ENCODE measurements at places on chromosomes 6 and 20.

DNA sequence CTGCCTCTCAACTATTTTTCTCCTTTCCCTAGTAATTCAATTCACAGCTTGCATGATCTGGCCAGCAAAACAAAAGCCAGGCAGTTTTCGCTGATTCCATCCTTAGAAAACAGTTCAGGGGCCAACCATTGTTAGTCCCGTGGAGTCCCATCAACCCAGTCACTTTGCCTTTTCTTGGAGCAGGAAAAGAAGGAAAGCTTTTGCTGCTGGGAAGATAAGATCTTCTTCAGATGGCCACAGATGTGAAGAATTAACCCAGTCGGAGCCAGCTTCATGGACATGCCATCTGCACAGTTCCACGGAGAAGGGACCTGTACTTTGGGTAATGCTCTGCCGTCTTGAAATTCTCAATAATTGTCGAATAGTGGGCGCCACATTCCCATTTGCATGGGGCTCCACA lies 76.9 kb upstream of the TSHZ2 start:
- DNase-seq = no peak

- no peak for DNase-seq
These were observed 24.6 kb downstream of the CEBPB start for GRCh38 chr20:50215101-50215690.

GRCh38 chr6:144268794-144269349 lies 16.3 kb upstream of the UTRN start:
- DNase-seq = no peak

DNA sequence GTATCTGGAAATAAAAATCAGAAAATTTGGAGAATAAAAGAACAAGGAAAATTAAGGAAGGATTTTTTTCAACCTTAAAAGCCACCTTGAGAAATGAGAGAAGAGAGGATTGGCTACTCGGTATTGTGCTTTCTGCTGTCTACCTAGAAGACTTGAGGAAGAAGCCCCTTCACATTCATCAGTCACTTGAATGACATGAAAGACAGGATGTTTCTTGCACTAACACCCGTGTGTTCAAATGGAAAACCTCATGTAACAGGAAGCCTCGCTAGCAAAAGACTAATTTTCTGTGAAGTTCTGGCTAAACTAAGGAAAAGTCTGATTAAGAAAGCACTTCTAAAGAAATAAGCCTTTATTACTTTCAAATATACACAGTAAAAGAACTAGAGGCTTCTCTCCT lies 69.9 kb downstream of the OLIG3 start:
- no peak for DNase-seq

DNA sequence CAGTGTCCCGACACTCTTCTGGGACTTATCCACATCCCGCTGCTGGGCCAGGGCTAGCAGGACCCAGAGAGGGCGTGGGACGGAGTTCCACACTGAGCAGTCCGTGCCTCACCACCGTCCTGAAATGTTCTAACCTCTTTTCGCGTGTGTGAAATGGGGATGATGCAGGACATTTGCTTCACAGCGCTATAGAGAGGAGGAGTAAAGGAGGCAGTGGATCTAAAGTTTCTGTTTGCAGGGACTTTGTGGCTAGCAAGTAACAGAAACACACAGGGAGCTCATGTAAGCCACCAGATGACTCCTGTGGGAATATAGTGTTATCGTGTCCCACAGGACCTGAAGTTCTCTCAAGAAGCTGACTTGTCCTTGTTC lies 634 bp downstream of the ITPA start:
- no peak for DNase-seq

DNA sequence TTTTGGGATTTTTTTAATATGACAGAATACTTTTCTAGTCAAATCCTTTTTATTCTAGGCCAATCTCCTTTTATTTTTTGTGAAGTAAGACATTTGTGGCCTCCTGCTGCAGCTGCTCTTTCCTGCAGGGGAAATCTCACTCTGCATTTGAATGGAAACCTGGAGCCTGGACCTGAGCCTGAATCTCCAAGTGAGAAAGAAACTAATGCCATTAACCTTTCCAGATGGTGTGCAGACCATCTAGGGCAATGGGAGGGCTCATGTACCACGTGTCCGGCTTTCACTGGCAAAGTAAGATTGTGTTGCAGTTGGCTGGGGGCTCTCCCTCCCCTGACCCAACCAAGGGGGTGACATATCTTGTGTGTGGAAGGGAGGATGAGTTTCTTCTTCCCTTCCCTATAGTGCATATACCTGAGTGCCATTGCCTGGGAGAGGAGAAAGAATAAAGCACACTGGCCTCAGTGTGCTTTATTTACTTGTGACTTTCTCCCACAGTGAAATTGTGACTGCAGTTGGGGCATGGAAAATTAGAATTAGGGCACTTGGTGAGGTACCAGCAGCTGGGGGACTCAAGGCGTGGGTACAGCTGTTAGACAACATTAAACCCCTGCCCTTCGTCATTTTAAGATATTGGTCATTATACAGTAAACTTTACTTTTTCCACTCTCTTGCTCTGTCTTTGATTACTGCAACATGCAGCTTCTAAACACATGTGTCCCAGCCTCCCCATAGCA lies 159.8 kb upstream of the RIN2 start:
- DNase-seq = peak; percentile 15

DNA sequence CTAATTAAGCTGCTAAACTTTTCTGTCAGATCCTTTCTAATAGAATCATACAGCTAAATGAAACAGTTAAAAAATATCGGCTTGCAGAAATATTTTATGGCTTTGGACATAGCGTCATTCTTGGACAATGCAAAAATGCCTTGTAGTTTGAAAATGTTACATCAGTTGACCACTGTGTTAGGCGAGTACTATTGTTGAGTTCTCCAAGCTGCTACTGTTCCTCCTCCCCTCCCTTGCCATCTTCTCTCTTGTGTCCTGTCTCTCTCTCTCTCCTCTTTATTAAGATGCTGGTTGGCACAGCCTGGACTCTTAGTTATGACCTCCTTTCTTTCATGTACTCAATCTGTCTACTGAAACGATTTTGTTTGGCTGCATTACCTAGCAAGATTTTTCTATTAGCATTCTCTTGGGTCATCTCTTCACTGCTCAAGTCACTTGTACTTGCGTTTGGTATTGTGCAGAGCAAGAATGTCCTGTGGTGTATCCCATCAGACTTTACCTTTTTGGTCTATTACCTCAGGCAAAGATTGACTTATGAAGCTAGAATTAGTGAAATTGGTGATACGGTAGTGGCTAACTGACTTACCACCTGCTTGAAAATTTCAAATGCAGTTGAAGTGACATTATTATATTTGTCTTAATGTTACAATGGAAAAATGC lies 127.9 kb downstream of the FARS2 start:
- DNase-seq = no peak

DNA sequence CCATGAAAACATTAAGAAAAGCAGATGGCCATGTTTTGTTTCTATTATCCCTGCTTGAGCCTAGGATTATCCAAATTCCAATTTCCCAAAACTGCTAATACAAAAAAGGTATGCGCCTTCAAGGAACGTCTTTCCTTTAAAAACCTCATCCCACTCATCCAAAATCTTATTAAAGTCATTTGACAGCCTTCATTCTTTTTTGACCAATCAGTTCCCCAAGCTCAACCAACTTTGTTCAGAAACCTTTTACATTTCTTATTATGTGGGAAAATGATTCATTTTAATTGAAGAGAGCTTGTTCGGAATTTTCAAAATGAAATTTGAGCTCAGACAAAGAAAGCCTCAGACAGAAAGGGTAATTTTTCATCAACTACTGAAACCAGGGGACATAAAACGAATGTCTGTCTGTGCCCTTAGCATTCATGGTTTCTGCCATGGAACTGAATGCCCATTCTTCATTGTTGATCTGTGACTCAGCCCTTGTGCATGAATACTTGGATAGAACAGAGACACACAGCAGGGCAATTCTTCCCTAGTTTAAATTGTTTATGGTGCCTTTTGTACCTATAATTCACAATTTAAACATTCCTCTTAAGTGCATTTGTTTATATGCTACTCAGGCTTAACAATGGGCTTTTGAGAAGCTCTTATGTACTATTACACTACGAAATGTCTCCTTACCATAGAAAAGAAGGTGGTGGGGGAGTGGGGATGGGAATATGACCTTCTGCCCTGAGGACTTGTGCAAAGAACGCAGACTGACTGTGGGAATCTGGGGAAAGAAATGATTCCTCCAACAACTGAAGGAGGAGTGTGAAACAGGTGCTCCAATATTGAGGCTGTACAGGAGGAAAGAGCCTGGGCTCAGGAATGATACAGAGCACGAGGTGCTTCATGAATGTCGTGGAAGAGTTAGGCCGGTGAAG lies 49.8 kb upstream of the ERVFRD-1 start:
- DNase-seq = no peak

DNA sequence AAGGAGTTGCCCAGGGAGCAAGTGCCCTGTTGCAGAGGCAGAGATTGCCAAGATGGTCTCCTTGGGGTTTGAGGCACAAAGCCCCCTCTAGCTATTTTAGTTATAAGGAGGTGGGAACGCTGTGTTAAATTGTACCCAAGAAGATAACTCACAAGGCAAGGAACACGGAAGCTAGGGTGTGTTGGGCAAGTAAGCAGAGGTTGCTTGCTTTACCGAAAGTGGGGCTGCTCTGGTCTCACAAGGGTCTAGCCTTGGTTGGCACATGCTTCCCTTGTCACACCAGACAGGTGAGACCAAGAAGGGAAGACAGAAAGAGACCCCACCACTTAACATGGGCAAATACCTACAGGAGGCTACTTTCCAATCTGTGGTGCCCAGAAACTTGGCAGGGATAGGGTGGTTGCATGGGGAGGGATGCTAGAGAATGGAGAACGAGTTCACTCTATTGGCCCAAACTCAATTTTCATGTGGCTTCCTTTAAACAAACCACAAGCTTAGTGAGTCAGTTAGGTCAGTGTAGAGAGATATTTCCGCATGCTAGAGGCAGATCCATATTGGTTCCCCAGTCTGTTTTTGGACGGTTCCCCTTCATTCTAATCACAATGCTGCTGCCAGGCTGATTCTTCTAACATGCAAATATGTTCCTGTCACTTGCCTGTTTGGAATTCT lies 42.4 kb downstream of the PLAGL1 start:
- no peak for DNase-seq

GRCh38 chr6:145727817-145728388 lies 7.4 kb downstream of the EPM2A start:
- no peak for DNase-seq

DNA sequence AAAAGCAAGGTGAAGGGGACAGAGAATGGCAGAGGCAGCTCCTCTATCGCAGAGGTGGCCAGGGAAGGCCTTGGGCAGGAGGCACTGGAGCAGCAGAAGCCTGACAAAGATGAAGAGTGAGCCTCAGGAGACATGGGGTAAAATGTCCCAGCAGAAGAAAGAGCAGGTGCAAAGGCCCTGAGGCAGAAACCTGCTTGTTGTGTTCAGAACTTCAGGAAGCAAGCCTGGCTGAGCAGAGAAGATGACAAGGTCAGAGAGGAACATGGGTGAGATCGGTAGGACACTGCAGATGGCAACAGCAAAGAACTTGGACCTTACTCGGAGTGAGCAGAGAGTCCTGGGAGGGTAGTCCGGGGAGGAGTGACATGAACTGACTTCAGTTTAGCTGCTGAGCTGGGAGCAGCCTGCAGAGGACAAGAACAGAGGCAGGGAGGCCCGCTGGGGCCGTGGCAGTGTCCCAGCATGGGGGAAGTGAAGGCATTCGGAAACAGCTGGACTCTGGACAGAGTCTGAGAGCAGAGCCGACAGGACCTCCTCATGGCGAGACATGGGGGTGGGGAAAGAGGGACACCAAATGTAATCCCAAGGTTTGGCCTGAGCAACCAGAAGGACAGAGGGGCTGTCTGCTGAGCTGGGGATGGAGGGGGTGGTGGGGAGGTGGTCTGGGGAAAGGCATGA lies 106.3 kb downstream of the PREX1 start:
- DNase-seq = no peak

DNA sequence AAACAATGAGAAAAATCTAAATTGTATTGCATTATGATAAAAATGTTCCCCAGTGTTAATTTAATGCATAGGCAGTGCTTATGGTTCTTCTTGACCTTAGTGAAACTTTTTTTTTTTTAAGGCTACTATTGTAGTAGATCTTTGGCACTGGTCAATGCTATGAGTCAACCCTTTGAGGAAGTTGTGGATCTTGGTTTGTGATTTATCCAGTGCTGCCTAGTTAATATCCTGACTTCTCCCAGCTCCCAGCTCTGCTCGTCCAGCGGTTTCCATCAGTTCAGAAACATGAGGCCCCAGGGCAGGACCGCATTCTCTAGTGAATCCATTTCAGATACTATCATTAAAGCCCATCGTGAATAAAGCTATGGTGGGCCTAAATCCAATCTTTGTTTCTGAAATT lies 364.5 kb upstream of the JARID2 start:
- DNase-seq = no peak

GRCh38 chr6:149046822-149047246 lies 270.7 kb upstream of the TAB2 start:
- DNase-seq = no peak

DNA sequence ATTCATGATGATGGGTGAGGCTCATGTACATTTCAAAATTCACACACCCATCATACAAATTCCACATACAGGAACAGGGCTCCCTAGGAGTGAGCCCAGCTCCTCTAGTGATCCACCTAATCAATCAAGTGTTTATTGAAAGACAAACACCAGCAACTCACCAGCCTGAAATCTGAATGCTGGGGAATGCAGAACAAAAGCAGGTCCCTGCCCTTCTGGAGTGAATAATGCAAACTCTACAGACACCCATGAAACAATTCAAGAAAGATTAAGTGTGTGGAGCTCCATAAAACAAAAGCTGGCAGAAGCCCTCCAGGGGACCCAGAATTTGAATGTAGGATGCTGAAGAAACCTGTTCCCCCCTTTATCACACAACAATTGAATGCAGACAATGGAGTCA lies 396.7 kb upstream of the JARID2 start:
- DNase-seq = no peak

GRCh38 chr6:5099537-5099936 lies 14.4 kb downstream of the PPP1R3G start:
- no peak for DNase-seq

GRCh38 chr6:154993026-154993425 lies 2.1 kb upstream of the TIAM2 start:
- DNase-seq = no peak

GRCh38 chr6:33962246-33963027 lies 158.6 kb upstream of the MLN start:
- no peak for DNase-seq

DNA sequence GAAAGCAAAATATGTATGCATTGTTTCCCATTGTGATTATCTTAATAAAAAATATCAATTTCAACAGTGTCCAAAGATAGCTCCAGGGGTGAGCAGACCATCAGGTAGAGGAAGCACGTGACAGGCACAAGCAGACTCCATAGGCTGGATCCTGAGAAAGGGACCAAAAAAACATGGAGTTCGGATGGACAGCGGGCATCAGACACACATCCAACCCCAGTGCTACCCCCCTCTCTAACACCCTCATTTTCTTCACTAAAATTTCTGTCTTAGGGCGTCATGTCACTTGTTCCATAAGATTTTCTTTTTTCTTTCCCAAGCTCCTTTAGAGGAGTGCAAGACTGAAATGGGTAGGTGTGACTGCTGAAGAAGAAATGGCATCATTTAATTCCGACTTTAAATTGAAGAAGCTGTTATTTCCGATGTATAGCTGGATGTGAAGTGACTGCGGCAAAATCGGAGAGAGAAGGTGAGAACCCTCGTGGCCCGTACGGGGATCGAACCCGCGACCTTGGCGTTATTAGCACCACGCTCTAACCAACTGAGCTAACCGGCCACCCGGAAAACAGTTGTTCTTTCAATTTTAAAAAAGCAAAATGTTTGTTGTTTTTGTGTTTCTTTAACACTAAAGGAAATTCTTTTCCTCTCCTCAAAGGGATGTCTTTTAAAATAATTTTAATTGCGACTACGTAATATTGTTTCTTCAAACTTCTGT lies 10.3 kb upstream of the PRSS16 start:
- DNase-seq = no peak

GRCh38 chr6:110207652-110208051 lies 27.4 kb downstream of the CDC40 start:
- no peak for DNase-seq
